ENCODE measurements at places on chromosomes 11 and 22. TPM values are rescaled to one million over a fixed set of nuclear protein-coding genes. Genes with fewer than 3 reads are reported as not detected.

The RASGRP2 gene
- total RNA-seq, result not detected

The LSP1 gene
- total RNA-seq, result not detected

The TPBGL gene
- total RNA-seq, result not detected

The OR8G5 gene
- total RNA-seq, result not detected

The PRCP gene
- 67.9 TPM for total RNA-seq

The OR2D2 gene
- not detected for total RNA-seq

The MCAM gene
- total RNA-seq, result 195 TPM

The ESRRA gene
- 52.8 TPM for total RNA-seq

The TRIM48 gene
- total RNA-seq, result not detected

The PATE2 gene
- total RNA-seq, result not detected

The C11orf98 gene
- 61.6 TPM for total RNA-seq

The SPDYC gene
- total RNA-seq, result not detected

The LRRC32 gene
- total RNA-seq, result 0.05 TPM

The NPTXR gene
- total RNA-seq, result 0.37 TPM

The PLAAT4 gene
- total RNA-seq, result not detected

The P2RY2 gene
- total RNA-seq, result not detected

The POLDIP3 gene
- total RNA-seq, result 15.1 TPM

The CKAP5 gene
- 93.7 TPM for total RNA-seq

The OR52N4 gene
- not detected for total RNA-seq

The FAM181B gene
- not detected for total RNA-seq

The ISX gene
- total RNA-seq, result not detected

The ART1 gene
- total RNA-seq, result not detected

The CCDC73 gene
- not detected for total RNA-seq

The MS4A15 gene
- total RNA-seq, result not detected

The GSTT2 gene
- total RNA-seq, result not detected

The C11orf86 gene
- not detected for total RNA-seq

The CASP5 gene
- 0.55 TPM for total RNA-seq

The OR51M1 gene
- not detected for total RNA-seq

The PRRG4 gene
- total RNA-seq, result 0.64 TPM

The STIP1 gene
- 154 TPM for total RNA-seq

The VSIG2 gene
- not detected for total RNA-seq

The OVOL1 gene
- not detected for total RNA-seq

The MS4A3 gene
- total RNA-seq, result not detected

The SYT8 gene
- not detected for total RNA-seq

The MAP6 gene
- 0.05 TPM for total RNA-seq

The APOL1 gene
- 1.9 TPM for total RNA-seq

The EHF gene
- 0.20 TPM for total RNA-seq

The GRM5 gene
- not detected for total RNA-seq

The OR5A2 gene
- not detected for total RNA-seq

The SEZ6L gene
- not detected for total RNA-seq

The ETS1 gene
- 14.1 TPM for total RNA-seq

The MFRP gene
- not detected for total RNA-seq

The CLCF1 gene
- 4.9 TPM for total RNA-seq

The OR10A4 gene
- total RNA-seq, result not detected

The SEC14L6 gene
- not detected for total RNA-seq

The ELMOD1 gene
- total RNA-seq, result not detected

The MEI1 gene
- total RNA-seq, result 0.50 TPM

The ELFN2 gene
- total RNA-seq, result 0.02 TPM

The CDHR5 gene
- total RNA-seq, result 0.05 TPM

The CARD18 gene
- total RNA-seq, result not detected

The TP53AIP1 gene
- total RNA-seq, result not detected

The IGSF22 gene
- total RNA-seq, result not detected

The CYP2D6 gene
- 0.59 TPM for total RNA-seq

The FAR1 gene
- total RNA-seq, result 32.9 TPM

The OLFML1 gene
- 0.05 TPM for total RNA-seq

The POTEH gene
- not detected for total RNA-seq

The MYEOV gene
- 0.72 TPM for total RNA-seq

The RFPL2 gene
- 0.63 TPM for total RNA-seq

The NAV2 gene
- total RNA-seq, result 15.6 TPM

Measured in NCI-H460 (cell line).